ENCODE measurements at places on chromosomes 5 and 9.

DNA sequence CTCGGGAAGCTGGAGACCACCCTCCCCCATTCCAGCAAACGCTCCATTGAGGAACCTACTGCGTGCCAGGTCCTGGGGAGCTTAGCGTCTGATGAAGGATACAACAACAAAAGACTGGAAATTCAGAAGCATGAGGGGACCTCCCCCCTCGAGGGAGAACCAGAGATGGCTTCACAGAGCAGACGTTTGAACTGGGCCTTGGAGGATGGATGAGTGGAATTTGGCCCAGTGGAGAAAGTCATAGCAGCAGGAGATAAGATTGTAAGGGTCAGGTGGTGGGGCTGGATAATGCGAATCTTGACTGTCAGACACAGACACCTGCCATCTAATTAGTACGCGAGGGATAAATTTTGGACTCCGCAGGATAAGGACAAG, 1.2 kb upstream of the SLC25A51 start:
- peak; percentile 23 for DNase-seq

GRCh38 chr5:60521376-60522291, 178.3 kb downstream of the DEPDC1B start:
- DNase-seq = no peak

DNA sequence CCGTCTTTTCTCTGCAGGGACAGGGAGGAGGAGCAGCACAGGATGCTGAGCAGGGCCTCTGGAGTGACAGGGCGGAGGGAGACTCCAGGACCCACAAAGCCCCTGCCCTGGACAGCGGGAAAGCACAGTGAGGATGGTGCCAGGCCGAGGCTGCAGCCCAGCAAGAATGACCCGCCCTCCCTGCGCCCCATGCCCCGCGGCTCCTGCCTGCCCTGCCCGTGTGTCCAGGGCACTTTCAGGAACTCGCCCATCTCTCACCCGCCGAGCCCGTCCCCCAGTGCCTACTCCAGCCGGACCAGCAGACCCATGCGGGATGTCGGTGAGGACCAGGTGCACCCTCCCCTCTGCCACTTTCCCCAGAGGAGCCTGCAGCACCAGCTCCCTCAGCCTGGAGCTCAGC, 9.1 kb upstream of the EXOC3 start:
- DNase-seq = no peak

GRCh38 chr9:111180811-111181210, 142.5 kb upstream of the LPAR1 start:
- DNase-seq = no peak

- DNase-seq = no peak
Measured at GRCh38 chr9:137245450-137246421, 4.6 kb downstream of the TUBB4B start.

GRCh38 chr5:7894439-7894838, 25.5 kb downstream of the MTRR start:
- no peak for DNase-seq
